Prostate gland (tissue), 2 donors: ENCODE measurements at places on chromosomes 6 and 20. TPM values are rescaled to one million over a fixed set of nuclear protein-coding genes. Genes with fewer than 3 reads are reported as not detected.

DNA sequence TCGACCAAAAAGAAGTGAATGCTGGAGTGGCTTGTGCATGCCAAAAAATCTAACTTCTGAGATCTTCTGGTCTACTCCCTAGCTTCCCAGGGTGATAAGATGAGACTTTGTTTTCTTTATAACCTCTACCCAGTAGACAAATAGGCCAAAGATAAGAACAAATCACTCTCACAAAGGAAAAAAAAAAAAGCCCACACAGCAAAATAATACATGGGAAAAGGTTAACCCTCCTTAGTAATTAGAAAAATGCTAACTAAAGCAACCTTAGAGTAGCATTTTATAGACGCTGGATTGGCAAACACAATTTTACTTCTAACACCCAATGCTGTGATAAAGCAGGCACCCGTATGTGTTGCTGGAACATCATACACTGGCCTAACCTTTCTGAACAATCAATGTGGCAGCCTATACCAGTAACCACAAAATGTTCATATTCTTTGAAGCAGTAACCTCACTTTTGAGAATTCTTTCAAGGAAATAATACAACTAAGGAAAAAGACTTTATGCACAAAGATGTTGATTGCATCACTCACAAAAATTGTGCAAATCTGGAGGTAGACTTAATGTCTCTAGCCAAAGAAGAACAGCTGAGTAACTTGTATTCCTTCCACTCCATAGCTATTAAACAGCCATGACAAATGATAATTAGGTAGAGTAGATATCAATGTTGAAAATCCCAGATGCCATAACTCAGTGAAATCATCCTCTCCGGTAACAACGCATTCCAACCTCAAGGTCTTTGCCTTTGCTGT is 116.3 kb upstream of the QKI start:
- no peak for DNase-seq

DNA sequence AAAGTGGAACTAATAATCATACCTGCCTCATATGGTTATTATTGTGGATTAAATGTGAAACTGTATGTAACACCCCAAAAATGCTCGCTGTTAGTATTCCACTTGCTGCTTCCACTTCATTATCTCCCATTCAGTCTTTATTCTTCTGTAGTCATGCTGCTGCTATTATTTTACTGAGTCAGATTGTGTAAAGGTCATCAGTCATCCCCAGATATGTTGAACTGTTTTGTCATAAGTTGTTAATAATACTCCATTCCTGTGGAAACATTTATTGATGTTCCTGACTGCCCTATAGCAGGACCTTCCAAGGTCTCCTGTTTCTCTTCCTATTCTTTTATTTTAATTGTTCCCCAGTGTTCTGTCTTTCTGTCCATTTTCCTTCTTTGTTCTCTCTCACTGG is 1148.3 kb downstream of the EPHA7 start:
- no peak for DNase-seq

GRCh38 chr6:141866731-141867497 is 265.8 kb upstream of the GJE1 start:
- no peak for DNase-seq

The KIFC1 gene
- 5.8 TPM for total RNA-seq

GRCh38 chr20:1664911-1665310 is 7.3 kb upstream of the SIRPG start:
- no peak for DNase-seq
